ENCODE measurements at places on chromosomes 2 and 18. TPM values are rescaled to one million over a fixed set of nuclear protein-coding genes. Genes with fewer than 3 reads are reported as not detected.

DNA sequence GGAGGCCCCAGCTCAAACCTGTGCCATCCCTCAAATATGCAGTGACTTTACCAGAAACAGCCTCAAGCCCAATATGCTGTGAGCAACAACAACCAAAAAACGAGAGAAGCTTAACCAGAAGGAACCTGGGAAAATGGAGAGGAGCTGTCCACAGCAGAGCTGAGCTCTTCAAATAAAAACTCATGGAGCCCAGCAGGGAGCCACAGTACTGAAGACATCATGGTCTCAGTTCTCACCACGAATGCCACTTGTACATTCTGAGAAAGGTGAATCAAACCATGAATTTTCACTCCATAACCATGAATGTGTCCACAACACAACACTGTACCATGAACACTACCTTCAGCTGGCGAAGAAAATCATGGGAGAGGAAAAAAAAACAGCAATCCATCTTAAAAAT is 50.5 kb downstream of the KLHL14 start:
- no peak overlapping the region for H3K27ac ChIP-seq
- no peaks in the 10 kb centered on the region for H3K36me3 ChIP-seq
- no peak for DNase-seq
- no peaks in the 10 kb centered on the region for H3K4me1 ChIP-seq
- no peak overlapping the region for H3K4me3 ChIP-seq

DNA sequence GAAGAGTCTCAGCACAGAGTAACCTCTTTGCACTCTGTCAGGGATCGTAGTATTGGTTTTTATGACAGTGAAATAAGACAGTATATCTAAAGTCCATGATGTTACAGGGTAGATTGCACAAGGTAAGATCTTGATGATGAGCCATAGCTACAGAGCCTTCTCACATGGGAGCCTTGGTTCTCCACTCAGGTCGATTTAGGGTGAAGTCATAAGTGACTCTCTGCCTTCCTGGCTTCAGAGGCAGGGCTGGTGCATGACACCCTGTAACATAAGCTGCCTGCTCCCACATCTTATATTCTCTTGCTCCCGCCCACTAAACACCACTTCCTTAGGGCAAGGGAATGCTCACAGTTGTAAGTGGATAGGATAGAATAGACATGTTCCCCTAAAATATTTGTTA is 13.3 kb downstream of the DAPL1 start:
- no peaks in the 10 kb centered on the region for H3K36me3 ChIP-seq
- no peaks in the 10 kb centered on the region for H3K27me3 ChIP-seq
- H3K27ac ChIP-seq = no peak overlapping the region
- no peak overlapping the region for H3K4me3 ChIP-seq

DNA sequence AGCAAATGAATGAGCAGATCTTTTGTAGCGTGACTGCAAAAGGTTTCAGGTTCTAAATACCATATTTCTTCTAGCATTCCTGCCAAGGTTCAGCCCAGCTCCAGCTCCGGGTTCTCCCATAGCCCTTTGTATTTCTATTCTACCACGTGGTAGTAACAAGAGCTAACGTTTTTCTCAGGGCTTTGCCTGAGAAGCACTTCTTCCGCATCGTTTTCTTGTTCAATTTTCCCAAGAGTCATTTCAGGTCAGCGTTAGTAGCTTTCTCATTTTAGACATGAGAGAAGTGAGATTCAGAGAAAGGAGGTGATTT is 120.1 kb upstream of the MYCN start:
- H3K4me3 ChIP-seq = no peak overlapping the region
- no peak for DNase-seq
- no peak overlapping the region for H3K27ac ChIP-seq
- H3K4me1 ChIP-seq = no peaks in the 10 kb centered on the region
- H3K27me3 ChIP-seq = no peaks in the 10 kb centered on the region
- no peaks in the 10 kb centered on the region for H3K36me3 ChIP-seq

GRCh38 chr2:236678307-236678975 is 108.8 kb downstream of the ACKR3 start:
- H3K4me3 ChIP-seq = no peak overlapping the region
- H3K27me3 ChIP-seq = no peaks in the 10 kb centered on the region
- H3K36me3 ChIP-seq = no peaks in the 10 kb centered on the region
- no peaks in the 10 kb centered on the region for H3K4me1 ChIP-seq
- no peak overlapping the region for H3K27ac ChIP-seq
- no peak for DNase-seq

- peaks cover 22% of the 10 kb centered on the region for H3K4me1 ChIP-seq
- no peak overlapping the region for H3K27ac ChIP-seq
- DNase-seq = no peak
- H3K36me3 ChIP-seq = no peaks in the 10 kb centered on the region
- no peaks in the 10 kb centered on the region for H3K27me3 ChIP-seq
- no peak overlapping the region for H3K4me3 ChIP-seq
These were observed 8.5 kb upstream of the CYBRD1 start for GRCh38 chr2:171513719-171514160.

DNA sequence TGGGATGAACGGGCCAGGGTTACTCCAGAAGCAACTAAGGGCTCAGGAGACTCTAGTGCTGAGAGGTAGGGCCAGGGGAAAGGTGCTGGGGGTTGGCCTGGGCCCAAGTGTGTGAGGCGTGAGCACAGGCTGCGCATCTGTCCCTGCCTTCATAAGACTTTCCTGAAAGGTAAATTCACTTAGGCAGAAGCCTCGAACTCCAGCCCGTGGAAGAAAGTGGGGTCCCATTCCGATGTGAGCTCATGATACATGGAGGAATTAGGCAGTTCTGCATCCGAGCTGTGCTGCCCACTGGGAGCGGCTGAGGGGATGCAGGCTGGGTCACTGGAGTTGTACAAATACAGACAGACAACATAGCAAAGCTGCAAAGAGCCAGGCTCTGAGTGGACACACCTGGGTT is 16.2 kb downstream of the PARD6G start:
- no peak for DNase-seq
- no peak overlapping the region for H3K27ac ChIP-seq

DNA sequence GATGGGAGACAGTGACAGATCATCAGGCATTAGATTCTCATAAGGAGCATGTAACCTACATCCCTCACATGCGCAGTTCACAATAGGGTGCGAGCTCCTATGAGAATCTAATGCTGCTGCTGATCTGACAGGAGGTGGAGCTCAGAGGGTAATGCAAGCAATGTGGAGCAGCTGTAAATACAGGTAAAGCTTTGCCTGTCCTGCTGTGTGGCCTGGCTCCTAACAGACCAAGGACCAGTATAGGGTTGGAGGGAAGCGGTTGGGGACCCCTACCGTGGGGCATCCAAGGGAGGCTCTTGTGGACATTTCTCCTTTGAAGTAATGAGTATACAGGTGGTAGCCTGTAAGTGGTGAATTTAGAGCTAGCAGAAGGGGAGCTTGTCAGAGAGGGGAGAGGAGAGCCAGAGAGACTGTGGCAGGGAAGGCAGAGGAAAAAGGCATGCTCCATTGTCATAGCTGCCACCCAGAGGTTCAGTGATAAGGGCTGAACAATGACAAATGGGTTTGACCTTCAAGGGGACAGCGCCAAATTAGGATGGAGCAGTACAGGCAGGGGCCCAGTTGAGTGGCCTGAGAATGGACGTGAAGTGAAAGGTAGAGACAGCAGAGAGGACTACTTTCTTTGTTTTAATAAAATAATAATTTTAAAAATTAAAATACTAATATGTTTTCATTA is 15.2 kb upstream of the TMBIM1 start:
- no peaks in the 10 kb centered on the region for H3K4me1 ChIP-seq
- H3K4me3 ChIP-seq = no peak overlapping the region
- H3K27me3 ChIP-seq = no peaks in the 10 kb centered on the region
- DNase-seq = peak; percentile 54
- H3K27ac ChIP-seq = no peak overlapping the region

DNA sequence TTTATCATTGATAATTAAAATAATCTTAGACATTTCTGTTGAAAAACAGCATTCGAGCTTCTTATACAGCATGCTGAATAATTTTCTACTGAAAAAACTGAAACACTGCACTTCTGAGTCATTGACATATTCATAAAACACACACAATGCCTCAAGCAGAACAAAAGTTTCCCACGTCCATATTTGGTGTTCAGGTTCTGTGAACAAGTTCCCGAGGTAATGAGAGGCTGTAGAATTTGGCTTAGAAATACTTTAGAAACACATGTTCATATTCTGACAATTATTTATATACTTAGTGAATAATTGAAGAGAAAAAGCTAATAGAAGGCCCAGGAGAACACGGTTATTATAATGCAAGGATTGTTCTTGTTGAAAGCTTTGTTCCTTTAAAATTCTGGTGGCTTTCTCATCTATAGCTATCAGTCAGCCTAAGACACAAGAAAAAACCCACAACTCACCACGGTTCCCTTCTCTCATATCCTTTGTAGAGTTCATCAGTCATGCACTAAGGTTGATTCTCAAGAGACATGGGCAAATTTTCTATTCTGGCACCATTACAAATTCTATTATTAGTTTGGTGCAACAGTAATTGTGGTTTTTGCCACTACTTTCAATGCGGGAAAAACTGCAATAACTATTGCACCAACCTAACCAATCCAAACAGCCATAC is 194.4 kb downstream of the TMX3 start:
- H3K27ac ChIP-seq = no peak overlapping the region
- no peaks in the 10 kb centered on the region for H3K36me3 ChIP-seq
- no peaks in the 10 kb centered on the region for H3K27me3 ChIP-seq
- no peaks in the 10 kb centered on the region for H3K4me1 ChIP-seq
- no peak for DNase-seq

- H3K27ac ChIP-seq = no peak overlapping the region
- no peaks in the 10 kb centered on the region for H3K27me3 ChIP-seq
- no peak for DNase-seq
- no peaks in the 10 kb centered on the region for H3K36me3 ChIP-seq
- peaks cover 7% of the 10 kb centered on the region for H3K4me1 ChIP-seq
These were observed 14.9 kb upstream of the MBP start for GRCh38 chr18:77147418-77147852.

Gene PRKD3
- total RNA-seq = 59.4 TPM

Gene TEKT4
- total RNA-seq = 0.21 TPM

Gene WNT6
- 1.7 TPM for total RNA-seq

Gene TRIP12
- 98.8 TPM for total RNA-seq

Gene GRHL1
- total RNA-seq = 0.89 TPM

Gene CTAGE1
- total RNA-seq = not detected

Data from adrenal gland (tissue), 19 donors.